ENCODE measurements at places on chromosomes 13 and 19.

DNA sequence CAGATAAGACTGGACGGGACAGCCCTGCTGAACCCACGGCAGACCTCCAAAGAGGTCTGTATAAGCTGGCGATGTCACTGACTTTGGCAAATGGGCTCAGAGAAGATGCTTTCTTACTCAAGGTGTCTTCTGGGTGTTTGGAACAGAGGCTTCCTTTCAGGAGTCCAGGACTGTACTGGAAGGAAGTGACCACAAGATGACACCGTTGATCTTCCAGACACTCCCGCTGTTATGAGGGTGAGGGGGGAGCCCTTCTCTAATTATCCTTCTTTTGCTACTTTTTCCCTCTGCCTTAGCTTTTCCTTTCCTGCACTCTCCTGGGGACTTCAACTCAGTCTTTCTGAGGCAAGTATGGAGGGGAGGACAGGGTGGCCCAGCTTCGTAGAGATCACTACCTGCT lies 65.2 kb upstream of the ZNF599 start:
- DNase-seq = peak; percentile 15

DNA sequence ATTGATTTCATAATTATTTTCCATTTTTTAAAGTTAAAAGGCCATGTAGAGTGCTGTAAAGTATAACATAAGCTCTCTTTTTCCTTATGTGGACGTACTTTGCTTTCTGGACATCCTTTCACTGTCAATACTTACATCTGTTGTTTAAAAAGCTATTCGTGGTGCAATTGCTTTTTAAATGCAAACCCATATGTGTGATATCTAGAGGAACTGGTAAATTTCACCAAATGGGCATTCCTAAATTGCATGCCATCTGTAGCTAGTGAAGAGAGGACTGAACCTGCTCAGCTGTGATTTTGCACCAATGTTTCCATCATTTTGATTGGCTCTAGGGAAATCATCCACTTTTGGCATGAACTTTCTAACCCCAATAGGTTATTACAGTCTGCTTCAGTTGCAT lies 129.4 kb downstream of the PCDH17 start:
- DNase-seq = no peak

GRCh38 chr19:47002853-47003610 lies 16.6 kb upstream of the NPAS1 start:
- no peak for DNase-seq

DNA sequence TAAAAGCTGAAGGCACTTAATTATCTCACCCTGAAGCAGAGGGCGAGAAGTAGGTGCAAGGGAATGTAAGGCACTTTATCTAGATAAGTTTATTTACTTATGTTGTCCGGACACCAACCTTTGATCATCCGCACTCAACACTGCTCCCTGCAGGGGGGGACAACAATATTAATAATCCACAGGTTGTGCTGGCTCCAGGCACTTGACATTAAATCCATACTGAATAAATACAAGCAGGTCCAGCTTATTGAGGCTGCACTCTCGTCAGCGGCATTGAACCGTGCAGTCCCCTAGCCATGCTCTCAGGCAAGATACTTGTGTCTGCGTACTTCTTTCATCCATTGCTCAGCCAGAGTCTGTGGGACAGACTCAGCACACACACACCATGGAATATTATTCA lies 374.5 kb upstream of the NBEA start:
- DNase-seq = no peak

- DNase-seq = no peak
Measured at GRCh38 chr13:100680131-100680530, 5.5 kb upstream of the TMTC4 start.

DNA sequence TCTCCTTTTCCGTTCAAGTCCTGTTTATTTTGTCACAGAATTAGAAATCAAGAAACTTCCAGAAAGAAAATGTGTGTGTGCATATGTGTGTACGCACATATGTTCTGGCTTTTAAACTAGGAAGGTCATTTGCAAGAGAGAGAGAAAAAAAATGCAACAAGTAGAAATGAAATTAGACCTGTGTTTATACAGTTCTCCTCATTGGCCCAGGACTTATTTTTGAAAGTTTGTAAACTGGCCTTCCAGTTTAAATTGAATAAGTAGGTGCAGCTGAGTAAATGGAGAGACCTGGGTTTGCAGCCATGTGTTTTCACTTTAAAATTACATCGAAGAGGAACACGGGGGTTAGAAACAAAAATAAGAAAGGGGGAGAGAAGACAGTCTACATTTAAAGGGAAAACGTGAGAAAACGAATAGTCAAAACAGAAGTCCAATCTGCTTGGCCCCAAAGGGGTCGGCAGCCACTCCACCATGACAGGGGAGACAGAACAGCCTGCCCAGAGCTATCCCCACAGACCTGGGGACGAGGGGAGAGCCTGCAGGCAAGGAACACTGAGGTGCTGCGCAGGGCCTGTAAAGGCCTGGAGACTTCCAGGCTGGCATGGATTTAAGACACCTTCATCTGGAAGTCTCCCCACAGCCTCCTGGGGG lies 216.8 kb upstream of the MAB21L1 start:
- DNase-seq = peak; percentile 82

DNA sequence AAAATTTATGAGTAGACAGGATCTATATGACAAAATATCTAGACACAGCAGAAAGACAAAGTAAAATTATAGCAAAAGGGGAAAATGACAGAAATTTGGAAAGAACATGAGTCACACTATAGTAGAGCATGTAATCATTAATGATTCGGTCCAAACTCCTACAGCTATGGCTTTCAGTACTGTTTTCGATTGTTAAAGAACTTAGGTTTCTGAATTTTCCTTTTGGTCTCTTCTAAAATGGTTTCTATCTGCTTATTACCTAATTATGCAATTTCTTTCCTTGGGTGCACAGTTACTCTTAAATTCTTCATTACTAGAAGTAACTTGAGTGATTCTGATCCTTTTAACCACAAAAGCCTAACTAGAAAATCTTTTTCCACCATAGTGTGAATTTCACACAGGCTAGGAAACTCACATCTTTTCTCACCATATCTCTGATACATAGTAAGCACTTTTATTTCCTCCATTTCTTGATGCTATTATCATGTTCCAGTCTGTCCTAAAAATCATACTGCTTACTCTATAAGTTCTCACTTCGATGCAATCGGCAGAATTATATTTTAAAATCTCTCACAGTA lies 1101.4 kb downstream of the PCDH9 start:
- DNase-seq = no peak

DNA sequence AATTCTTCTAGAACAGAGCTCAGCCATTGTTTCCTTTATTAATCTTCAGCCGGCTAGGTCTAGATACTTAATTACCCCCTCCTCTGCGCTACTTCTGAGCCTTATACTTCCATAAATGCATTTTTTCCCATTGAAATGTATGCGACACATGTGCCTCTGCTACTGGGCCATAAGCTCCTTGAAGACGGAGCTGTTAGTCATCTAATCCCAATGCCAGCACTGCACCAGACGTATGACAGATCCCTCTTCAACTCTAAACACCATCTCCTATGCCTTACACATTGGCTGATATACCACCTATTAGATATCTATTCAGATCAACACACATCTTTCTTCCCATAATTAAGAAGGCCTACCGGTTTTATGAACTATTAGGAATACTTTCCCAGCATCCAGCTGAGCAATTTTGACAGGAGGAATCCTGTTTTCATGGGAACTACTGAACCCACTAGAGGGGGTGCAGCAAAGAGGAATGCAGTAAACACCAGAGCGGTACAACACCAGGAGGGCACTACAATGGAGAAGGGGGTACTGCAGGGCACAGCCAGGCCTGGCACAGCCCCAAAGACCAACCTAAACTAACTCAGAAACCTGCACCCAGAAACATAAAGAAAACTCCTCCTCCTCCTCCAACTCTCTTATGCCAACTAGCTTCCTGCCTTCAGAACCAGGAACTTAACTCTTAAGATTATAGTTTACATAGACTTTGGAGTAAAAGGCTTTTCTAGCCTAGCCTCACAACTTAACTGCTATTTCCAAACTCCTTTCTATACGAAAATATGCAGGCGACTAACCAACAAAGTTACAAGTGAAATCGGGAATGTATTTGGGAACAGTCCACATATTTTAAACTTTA lies 18.7 kb downstream of the STK24 start:
- DNase-seq = no peak

GRCh38 chr13:50574731-50575130 lies 268.8 kb downstream of the DLEU7 start:
- DNase-seq = peak; percentile 47

- DNase-seq = no peak
Measured at GRCh38 chr19:34603003-34603402, 74.0 kb downstream of the SCGB2B2 start.

DNA sequence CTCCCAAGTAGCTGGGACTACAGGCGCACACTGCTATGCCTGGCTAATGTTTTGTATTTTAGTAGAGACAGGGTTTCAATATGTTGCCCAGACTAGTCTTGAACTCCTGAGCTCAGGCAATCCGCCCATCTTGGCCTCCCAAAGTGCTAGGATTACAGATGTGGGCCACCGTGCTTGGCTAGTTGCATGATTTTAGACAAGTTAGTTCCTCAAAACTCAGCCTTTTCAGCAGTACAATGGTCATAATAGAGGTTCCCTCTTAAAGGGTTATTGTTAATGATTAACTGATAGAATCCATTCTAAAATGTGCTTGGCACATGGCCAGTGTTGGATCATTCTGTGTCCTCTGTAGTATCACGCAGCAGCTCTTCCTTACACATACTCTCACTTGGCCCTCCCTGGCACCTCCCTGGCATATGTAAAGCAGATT lies 19.5 kb upstream of the IFT88 start:
- DNase-seq = no peak
